HEK293T (cell line): ENCODE measurements at places on chromosomes 11 and 22.

DNA sequence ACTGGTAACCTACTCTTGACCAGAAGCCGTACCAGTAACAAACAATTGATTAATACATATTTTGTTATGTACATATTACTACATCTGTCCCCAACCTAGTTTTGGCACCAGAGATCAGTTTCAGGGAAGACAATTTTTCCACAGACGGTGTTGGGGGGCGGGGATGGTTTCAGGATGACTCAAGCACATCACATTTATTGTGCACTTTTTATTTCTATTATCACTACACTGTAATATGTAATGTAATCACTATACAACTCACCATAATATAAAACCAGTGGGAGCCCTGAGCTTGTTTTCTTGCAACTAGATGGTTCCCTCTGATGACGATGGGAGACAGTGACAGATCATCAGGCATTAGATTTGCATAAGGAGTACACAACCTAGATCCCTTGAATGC, 15.5 kb downstream of the DGCR8 start:
- no peak for DNase-seq

- no peak for DNase-seq
Measured at GRCh38 chr11:95827696-95828095, 37.4 kb downstream of the CEP57 start.

DNA sequence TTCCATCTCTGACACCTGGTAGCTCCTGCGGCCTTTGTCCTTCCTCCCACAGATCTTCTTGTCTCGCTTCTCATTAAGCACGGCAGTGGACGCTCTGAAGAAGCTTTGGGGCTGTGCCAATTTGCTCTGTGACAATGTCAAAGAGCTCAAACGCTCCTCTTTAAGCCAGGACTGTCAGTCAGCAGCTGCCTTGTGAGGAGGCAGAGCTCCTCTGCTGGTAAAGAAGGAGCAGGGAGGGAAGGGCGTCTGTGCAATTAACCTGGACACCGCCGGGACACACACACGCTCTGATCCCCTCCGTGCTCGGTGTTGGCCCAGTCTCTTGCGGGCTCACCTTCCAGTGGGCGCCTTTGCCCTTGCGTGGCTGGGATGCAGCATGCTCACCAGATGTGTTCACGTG, 373.9 kb downstream of the BRD1 start:
- DNase-seq, result no peak

- DNase-seq, result no peak
Measured at GRCh38 chr22:37627545-37627944, 11.9 kb upstream of the SH3BP1 start.

DNA sequence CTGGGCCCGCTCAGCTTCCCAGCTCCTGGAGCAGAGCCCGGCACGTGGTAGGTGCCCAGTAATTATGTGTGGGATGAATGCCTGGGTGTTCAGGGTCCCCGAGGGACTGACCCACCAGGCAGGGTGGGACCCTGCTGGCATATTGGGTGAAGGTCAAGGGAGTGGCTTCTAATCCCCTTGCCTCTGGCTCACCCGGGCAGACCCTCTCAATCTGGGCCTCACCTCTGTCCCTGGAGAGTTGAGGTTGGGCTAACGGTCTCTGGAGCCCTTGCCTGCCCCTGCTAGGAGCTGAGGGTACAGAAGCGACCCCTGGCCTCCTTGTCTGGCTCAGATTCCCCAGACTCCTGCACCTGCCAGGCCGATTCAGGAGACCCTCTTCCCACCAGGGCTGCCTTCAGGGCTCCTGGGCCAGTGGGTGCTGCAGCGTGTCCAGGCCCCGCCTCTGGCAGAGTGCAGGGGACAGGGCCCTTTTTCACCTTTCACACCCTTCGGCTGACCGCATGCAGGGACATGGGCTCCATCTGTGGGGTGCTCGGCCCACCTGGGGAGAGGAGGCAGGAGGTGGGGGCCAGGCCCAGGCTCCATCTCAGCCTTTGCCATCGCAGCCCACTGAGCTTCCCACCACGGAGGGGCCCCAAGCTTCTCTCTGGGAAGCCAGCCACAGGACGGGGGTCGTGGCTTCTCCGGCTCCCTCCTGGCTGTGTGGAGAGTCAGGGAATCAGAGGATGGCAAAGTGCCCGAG, 3.8 kb upstream of the CTSD start:
- no peak for DNase-seq

DNA sequence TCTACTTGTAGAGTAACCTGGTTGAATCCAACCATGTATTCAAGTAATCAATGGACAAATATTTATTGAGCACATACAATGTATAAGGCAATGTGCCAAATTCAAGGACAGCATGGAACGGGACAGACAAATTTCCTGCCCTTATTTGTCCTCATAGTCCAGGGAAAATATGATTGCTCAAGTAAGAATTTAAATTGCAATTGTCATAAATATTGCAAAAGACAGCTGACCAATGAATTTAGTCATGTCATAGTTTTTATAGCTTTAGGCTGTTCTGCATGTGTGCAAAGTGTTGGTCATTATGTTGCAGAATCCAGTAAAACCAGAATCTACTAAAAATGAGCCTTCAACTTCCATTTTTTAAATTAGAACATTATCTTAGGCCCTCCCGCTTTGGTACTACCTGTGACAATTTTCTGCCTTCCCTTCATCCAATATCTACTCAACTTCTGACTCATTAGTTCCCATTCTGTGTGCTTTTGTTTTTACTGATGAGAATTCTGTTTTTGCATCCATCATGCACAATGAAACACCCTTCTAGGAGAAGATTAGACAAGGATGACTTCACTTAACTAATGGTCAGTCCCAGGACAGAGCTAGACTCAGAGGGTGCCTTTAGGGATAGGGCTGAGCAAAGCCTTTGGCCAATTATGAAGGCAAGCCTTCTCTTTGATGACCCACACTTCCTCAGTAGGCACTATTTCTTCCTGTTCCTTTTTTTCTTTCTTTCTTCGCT, 45.8 kb upstream of the FIBIN start:
- DNase-seq, result no peak

DNA sequence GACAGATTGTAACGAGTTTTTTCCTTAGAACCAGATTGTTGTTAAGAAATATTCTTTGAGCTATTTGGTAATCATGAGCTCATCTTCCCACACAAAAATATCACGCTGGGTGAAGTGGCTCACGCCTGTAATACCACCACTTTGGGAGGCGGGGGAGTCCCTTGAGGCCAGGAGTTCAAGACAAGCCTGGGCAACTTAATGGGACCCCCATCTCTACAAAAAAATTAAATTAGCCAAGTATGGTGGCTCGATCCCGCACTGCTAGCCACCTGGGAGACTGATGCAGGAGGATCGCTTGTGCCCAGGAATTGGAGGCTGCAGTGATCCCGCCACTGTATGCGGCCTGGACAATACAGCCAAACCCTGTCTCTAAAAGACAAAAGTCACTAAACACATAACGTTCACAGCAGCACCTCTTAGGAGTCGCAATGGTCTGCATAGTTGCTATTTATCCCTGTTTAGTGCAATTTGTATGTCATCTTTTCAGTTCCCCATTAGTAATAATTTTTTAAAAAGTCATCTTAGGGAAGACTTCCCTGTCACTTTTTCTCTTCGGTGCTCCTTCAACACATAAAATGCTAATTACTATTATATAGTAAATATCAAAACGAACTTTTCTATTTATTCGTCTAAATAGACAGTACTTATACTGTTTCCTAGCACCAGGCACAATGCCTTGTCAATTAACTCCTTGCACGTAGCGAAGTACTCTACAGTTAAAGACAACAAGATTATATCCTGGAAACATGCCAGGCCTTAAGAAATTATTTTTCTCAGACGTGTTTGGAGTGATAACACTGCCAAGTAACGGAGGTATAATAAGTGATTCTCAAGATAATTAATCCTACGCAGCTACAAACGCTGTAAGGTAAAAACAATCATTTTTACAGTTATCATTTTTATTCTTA, 1.1 kb downstream of the ST13 start:
- DNase-seq, result no peak

GRCh38 chr22:42317691-42318547, 47.5 kb upstream of the TCF20 start:
- DNase-seq, result no peak

- DNase-seq, result no peak
Measured at GRCh38 chr22:48345631-48346030, 1482.0 kb downstream of the BRD1 start.

GRCh38 chr11:66894141-66894540, 37.3 kb downstream of the LRFN4 start:
- DNase-seq, result no peak
